Choroid plexus epithelial cell (primary cell): ENCODE measurements at places on chromosomes 2 and 18.

DNA sequence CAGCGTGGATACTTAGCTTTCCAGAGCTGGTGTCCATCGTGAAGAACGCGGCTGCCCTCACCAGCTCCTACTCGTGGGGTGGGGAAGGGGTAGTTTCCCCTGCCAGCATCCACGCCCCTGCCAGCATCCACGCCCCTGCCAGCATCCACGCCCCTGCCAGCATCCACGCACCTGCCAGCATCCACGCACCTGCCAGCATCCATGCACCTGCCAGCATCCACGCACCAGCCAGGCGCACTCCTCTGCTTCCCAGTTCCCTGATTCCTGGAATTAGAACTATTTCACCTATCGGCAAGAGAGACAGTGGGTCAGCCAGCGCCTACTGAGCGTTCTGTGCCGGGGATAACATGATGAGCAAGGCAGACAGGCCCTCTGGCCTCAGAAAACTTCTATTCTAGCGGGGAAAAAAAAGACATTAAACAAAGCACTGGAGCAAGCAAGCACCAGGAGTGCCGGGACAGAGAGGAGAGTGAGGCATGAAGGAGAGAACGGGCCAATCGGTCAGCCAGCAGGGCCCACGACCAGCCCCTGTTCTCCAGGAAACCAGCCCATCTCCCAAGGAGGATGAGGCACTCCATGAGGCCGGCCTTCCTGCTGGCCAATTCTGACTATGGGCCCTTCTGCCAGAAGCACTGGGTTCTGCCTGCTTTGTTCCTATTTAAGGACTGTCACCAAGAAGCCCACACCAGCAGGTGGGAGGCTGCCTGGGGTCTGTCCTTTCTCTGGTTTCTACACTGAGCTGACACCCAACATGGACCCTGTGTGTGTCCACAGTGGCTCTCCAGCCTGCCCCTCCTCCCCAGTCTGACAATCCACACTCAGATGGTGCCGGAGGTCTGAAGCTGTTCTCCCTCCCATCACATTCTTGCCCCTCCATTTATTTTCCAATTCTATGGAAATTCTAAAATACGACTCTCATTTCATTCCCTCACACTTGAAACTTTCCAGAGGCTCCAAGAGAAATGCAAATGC lies 78.4 kb upstream of the SALL3 start:
- DNase-seq, result no peak

GRCh38 chr2:19122220-19122619 lies 236.2 kb downstream of the OSR1 start:
- DNase-seq, result no peak

DNA sequence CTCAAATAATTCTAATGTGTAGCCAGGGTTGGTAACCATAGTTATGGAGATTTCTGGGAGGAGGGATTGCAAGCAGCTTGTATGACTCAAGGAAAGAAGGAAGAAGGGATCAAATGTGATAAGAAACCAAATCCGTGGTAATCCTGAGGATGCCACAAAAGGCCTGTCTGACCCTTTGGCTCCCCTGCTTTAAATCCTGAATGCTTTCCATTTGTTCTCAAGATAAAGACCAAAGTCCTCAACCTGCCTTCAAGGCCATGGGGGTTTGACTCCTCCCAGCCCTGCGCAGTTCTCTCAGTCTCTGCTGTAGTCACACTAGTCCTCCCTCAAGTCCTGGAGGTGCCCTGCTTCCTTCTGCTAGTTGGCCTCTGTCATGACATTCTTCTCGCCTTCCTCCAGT lies 74.0 kb downstream of the SUMO1 start:
- no peak for DNase-seq

DNA sequence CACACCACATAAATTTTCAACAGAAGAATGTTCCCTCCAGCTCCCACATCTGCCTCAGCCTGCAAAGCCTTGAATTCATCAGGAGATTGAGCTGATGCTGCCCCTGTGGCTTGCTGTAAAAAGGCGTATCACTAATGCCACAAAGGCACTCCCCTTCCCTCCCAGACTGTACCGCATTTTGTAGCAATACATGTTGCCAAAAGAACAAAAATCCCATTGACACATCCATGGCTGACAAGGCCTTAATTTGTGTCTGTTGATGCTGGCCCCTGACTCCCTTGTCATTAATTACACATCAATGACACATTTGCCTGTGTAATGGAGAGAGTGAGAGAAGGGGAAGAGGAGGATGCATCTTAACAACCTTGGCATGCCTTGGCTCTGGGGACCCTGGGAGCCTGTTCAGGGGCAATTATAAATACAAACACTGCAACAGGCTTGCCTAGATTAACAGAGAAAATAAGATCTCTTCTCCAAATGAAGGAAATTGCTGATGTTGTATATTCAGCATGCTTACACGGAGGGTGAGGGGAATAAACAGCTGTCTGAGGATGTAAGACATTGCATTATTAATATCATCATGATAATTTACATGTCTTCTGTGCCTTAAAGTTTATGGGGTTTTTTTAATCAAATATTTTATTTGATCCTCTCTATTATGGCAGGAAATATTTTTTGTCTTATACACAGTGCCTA lies 264.0 kb downstream of the SUCLG1 start:
- no peak for DNase-seq

DNA sequence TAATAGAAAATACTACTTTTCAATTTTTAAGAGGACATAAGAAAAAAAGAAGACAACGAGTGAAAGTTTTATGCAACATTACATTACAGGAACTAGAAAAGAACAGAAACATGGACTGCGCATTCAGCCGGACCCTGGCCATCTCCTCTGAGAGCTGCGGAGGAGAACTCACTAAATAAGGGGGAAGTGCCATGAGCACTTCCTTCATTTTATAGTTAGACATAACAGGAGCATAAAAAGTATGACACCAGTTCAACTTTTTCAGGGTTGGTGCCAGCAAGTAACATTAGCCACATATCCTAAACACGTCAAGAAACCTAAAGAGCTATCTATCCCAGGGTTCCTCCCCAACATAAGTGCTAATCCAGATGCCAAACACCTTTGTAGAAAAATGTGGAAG lies 78.0 kb upstream of the SERTAD2 start:
- no peak for DNase-seq

- DNase-seq, result peak; percentile 63
These were observed 103.9 kb upstream of the LRP1B start for GRCh38 chr2:142234741-142235140.

DNA sequence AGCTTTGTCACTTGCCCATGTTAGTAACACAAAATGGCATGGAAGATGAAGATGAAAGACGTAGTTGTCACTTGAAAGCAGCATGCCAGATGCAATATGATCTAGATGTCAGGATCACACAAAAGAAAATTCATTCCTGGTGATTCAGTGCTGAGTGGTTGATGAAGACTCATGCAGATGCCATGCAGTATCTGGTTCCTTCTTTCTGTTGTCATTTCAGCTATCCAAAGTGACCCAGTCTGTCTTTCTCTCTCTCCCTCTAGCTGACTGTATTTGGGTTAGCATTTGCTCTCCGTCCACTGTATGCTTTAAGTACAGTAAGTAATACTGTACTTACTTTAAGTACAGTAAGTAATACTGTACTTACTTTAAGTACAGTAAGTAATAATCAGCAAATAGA lies 50.4 kb downstream of the TTN start:
- DNase-seq, result peak; percentile 4

GRCh38 chr2:3738454-3738853 lies 35.1 kb downstream of the DCDC2C start:
- peak; percentile 74 for DNase-seq

GRCh38 chr2:185502351-185502750 lies 236.3 kb upstream of the FSIP2 start:
- no peak for DNase-seq

- peak; percentile 62 for DNase-seq
These were observed at the start of gene ARL4C for GRCh38 chr2:234496835-234497593. Gene ARL4C, minus strand, starts transcription at chr2:234497081. Its CDS starts 495 bp downstream, at chr2:234496586.

- DNase-seq, result no peak
These were observed 102.8 kb upstream of the ZNF521 start for GRCh38 chr18:25454730-25455129.

- DNase-seq, result peak; percentile 20
These were observed 453.2 kb downstream of the PTPRM start for GRCh38 chr18:8020132-8020846.
